ENCODE measurements at places on chromosomes 5 and 9. TPM values are rescaled to one million over a fixed set of nuclear protein-coding genes. Genes with fewer than 3 reads are reported as not detected.

MCIDAS gene
- total RNA-seq: 0.26 TPM

PCDHB9 gene
- 3.0 TPM for total RNA-seq

OTP gene
- not detected for total RNA-seq

SLC24A2 gene
- not detected for total RNA-seq

MYORG gene
- total RNA-seq: 9.6 TPM

SH3RF2 gene
- total RNA-seq: 3.1 TPM

KIF3A gene
- 15.1 TPM for total RNA-seq

IL4 gene
- not detected for total RNA-seq

GPR151 gene
- not detected for total RNA-seq

SLCO6A1 gene
- not detected for total RNA-seq

SLC2A6 gene
- 3.3 TPM for total RNA-seq

CERCAM gene
- 46.0 TPM for total RNA-seq

AQP3 gene
- 2.8 TPM for total RNA-seq

ELOVL7 gene
- total RNA-seq: 5.4 TPM

LRRC70 gene
- 13.1 TPM for total RNA-seq

PLAC8L1 gene
- total RNA-seq: 0.87 TPM

CFAP77 gene
- total RNA-seq: not detected

CDH18 gene
- total RNA-seq: not detected

IL3 gene
- not detected for total RNA-seq

GCNT1 gene
- total RNA-seq: 14.4 TPM

MARCOL gene
- total RNA-seq: not detected

FIBCD1 gene
- not detected for total RNA-seq

IL5 gene
- not detected for total RNA-seq

PTGDS gene
- total RNA-seq: 128 TPM

NKD2 gene
- 2.8 TPM for total RNA-seq

IFNK gene
- total RNA-seq: not detected

PALM2AKAP2 gene
- total RNA-seq: 155 TPM

ADAM19 gene
- 42.8 TPM for total RNA-seq

NOTCH1 gene
- 47.4 TPM for total RNA-seq

ITGA1 gene
- total RNA-seq: 152 TPM

FCN2 gene
- not detected for total RNA-seq

FBXO4 gene
- total RNA-seq: 10.2 TPM

DNAH5 gene
- total RNA-seq: 0.57 TPM

ABCA1 gene
- total RNA-seq: 44.7 TPM

KIF12 gene
- total RNA-seq: not detected

SLC6A19 gene
- 0.12 TPM for total RNA-seq
